ENCODE measurements at places on chromosomes 2 and 18.

- no peak for DNase-seq
Observed at GRCh38 chr2:7203056-7203467, 285.9 kb downstream of the RNF144A start.

- DNase-seq: no peak
Observed at GRCh38 chr2:215107216-215108056, 31.0 kb downstream of the ABCA12 start.

GRCh38 chr2:64331114-64331645 lies 122.8 kb upstream of the LGALSL start:
- no peak for DNase-seq

GRCh38 chr2:127705391-127706065 lies 4.2 kb downstream of the SFT2D3 start:
- DNase-seq: no peak

DNA sequence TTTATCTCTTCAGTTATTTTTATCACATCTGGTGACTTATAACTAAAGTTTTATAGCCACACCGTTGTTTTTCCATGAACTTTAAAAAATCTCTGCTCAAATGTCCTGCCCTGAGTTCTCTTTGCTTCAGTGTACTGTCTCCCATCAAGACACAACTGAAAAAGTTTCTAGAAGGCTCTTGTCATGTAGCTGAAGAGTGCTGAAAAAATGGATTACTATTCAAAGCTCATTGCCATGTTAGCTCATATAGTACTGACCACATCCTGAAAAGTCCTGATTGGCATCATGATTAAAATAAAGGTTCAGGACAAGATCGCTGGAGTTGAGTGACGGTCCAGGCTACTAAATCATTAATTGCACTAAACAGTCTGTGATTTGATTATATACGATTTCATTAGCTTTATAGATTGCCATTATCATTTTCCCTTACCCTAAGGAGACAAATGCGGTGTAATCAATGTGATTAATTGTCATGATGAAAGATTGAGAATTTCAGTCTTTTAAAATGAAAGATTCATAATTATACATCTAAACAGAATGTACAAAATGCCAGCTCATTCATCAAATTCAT lies 62.2 kb downstream of the MFSD6 start:
- no peak for DNase-seq

GRCh38 chr18:49067071-49067470 lies 116.3 kb upstream of the SMAD7 start:
- DNase-seq: no peak

GRCh38 chr2:167944825-167945659 lies 302.4 kb downstream of the STK39 start:
- DNase-seq: no peak
